ENCODE measurements at places on chromosomes 3 and 15.

DNA sequence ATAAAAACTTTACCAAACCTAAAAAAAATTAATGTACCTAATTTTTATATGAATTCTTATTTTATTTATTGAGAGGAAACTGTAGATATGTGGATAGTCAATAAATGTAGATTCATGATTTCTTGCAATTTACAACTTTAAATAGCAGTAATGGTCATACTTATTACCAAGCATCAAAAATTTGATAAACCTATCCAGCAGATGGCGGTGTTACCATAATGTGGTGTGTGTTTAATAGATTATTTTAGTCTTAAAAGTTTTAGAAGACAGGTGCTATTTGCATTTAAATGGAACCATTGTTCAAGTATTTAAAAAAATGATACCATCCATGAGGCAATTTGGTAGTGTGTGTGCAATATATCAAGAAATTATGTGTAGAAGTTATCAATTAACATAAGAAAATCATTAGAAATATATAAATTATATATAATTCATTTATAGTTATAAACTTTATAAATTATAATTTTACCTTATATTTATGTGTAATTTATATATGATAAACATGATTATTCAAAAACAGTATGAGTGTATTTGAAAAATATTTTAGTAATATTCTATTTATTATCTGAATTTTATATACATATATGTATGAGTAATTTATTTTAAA, 176.0 kb upstream of the BCHE start:
- DNase-seq, result peak; percentile 5

DNA sequence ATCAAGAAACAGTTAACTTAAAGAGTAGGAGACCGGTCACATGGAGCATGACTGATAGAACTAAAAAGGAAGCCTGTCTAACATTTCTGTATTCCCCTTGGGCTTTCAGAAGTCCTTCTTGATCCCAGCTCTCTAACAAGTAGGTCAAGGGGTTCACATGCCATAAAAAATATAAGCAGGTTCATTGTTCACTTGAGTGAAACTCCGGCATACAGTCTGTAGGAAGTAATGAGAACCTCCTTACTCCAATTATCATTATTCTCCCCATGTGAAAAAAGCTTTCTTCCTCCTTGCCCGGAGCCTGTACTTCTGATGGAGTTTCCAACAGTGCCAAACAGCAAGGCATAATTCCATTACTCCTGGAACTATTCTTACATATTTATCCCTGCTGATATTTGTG, 242.8 kb upstream of the CNTN4 start:
- DNase-seq, result no peak

DNA sequence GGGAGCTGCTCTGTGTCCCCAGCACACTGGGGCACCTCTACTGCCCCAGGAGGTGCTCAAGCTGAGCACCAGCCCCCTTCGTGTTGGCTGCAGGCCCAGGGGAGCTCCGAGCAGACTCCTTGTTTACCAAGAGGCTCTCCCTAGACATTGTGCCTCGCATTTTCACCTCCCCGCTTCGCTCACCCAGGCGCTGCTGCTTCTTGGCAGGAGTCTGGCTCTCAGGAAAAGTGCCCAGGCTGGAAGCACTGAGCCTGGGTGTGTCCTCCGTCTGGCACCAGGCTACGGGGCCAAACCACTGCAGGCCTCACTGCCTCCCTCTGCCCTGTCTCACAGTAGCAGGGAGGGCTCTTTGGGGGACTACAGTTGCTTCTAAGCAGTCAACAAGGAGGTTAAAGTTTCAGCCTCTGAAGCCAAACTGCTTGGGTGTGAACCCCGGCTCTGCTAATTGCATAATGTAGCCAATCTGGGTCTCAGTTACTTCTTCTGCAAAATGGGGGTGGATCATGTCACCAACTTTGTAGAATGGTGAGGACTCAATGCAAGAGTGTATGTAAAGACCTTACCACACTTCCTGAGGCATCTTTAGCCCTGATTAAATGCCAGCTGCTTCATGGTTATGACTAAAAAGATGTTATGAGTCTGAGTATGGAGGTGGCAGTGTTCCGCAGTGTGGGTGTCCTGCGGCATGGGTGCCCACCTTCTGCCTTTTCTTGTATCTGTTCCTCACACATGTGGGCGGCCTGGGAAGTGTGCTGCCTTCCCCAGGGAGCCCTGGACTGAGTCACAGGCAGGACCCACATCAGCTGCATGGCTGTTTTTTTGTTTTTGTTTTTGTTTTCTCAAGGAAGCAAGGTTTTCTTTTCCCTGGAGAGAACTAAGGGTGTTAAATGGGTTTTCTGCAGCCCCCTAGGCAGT, 88.9 kb downstream of the CLSTN2 start:
- no peak for DNase-seq

DNA sequence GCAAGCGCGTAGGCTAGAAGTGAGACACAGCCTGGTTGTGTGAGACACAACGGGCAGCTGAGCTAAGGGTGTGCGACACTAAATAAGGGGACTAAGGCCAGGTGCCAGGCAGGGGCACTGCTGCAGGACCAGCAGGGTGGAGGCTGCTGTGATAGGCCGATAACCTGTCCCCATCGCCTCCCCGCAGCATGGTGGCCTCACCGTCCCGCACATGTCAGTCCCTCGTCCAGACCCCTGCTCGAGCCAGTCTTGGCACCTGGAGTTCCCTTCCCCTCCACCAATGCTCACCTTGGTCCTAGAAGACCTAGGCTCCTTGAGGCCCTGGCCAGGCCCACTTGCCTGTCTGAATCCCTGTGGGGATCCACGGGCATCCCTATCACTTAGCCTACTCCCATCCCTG, 96.1 kb downstream of the HMG20A start:
- DNase-seq, result no peak

DNA sequence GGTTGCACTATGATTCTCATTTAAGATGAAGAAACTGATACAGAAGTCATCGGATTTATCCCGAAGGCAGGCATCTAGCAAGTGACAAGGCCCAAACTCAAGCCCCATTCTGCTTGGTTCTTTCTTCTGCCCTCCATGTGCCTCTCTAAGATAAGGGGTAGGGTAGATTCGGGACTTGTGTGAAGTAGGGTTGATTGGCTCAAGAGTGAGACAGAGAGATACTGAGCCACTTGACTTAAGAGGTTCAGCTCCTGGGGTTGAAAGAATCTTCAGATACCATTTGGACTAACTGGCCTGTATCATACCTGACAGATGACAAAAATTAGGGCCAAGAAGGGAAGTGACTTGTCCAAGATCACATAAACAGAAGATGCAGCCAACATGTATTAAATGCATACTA, 891 bp downstream of the RFT1 start:
- no peak for DNase-seq

DNA sequence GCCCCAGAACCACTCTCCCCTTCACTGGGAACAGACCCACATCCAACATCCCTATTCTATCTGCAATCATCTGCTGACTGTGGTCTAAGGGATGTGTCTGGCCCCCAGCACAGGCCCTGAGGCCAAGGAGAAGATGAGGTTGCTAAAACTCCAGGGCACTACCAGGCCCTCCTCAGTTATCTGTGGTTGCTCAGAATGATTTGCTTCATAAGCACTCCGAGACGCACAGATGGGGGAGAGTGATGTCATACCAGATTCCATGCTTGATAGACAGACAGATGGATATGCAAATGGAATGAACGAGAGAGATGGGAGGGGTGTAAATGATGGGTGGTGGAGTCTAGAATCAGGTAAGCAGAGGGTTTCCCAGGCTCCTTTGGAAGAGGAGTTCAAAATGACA, 57.8 kb downstream of the CEMIP start:
- DNase-seq, result no peak

- DNase-seq, result no peak
Observed at GRCh38 chr3:146416366-146416765, 53.0 kb downstream of the PLSCR2 start.

- no peak for DNase-seq
Observed at GRCh38 chr3:69143612-69144011, 21.2 kb upstream of the LMOD3 start.

GRCh38 chr15:35115155-35115725, 30.1 kb upstream of the NANOGP8 start:
- DNase-seq, result no peak

- no peak for DNase-seq
Observed at GRCh38 chr15:68378595-68378994, 53.4 kb downstream of the ITGA11 start.

GRCh38 chr3:119382134-119382533, 81.3 kb downstream of the TMEM39A start:
- no peak for DNase-seq

- no peak for DNase-seq
Observed at GRCh38 chr15:52337198-52337853, 41.7 kb upstream of the MYO5C start.

DNA sequence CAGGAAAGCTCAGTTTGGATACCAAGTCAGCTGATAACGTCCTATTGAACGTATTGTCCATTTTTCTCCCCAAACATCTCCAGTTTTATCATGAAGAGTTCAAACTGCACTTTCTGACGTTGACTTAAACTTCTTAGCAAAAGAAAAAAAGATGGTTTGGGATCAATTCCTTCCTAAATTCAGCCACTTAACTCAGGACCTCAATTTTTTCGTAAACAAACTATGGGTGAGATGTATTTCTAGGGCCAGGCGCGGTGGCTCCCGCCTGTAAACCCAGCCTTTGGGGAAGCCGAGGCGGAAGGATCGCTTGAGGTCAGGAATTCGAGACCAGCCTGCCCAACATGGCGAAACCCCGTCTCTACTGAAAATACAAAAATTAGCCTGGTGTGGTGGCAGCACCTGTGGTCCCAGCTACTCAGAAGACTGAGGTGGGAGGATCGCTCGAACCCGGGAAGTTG, 464 bp upstream of the MRPS25 start:
- DNase-seq, result no peak

DNA sequence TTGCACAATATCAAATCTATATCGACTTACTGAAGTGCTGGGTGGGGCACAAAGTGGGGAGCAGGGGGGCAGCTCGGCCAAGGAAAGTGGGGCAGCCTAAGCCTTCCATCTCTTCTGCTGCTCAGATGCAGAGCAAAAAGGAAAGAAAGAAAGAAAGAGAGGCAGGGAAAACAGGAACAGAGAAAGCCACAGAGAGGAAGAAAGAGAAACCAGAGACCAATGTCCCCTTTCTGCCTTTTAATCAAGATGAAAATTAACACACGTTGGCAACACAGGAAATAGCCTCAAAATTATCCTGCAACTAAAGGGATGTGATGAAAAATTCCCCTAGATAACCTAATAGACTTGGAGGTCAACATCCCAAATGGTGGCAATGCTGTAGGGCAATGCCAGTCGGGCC, 72.2 kb upstream of the RAD18 start:
- no peak for DNase-seq

DNA sequence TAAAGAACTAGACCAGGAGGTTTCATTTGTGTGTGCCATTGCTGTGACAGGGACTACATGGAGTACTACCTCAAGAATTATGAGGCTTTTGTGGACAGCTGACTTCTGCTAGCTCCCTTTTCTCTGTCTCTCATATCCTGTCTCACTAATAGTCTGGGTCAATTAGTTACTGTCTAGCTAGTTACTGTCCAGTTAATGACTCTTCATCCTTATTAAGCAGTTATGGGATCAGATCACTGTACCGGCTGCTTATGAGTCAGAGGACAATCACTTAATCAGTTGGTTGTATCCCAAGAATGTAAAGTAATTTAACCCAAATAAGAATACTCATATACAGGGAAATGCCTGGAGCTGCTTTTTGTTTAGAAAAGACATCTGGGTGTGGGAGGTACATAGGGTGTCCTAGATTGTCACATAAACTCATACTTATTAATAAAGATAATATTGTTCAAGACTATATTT, 158.0 kb downstream of the CDIN1 start:
- no peak for DNase-seq

DNA sequence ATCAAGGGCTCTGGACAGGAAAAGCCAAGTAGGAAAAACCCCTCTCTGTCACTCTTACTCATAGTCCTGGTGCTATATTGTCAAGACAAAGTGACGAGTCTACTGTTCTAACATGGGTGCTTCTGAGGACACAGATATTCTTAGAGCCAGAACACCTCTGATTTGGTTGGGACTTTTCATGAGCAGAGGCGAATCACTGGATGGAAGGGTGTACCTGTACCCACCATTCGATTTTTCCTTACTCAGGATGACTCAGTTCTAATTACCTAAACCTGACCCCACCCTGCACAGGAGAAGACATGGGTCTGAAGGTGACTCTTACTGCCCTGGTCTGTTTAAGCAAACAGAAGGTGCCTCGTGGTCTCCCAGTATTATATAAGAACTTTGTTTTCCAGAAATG, 58.5 kb downstream of the ABCC5 start:
- no peak for DNase-seq

GRCh38 chr3:146133441-146133840, 27.5 kb downstream of the PLOD2 start:
- no peak for DNase-seq

GRCh38 chr3:9787714-9788113, 4.6 kb downstream of the TADA3 start:
- DNase-seq, result no peak

Data from GM13977 (cell line).